Esophagus muscularis mucosa (tissue), 4 donors: ENCODE measurements at places on chromosomes 3 and 15. TPM values are rescaled to one million over a fixed set of nuclear protein-coding genes. Genes with fewer than 3 reads are reported as not detected.

PFKFB4 gene
- 1.8 TPM for total RNA-seq

PLCH1 gene
- 0.50 TPM for total RNA-seq

CNTN4 gene
- total RNA-seq, result 6.6 TPM

SERINC4 gene
- total RNA-seq, result not detected

CCDC13 gene
- total RNA-seq, result 5.3 TPM

DNA sequence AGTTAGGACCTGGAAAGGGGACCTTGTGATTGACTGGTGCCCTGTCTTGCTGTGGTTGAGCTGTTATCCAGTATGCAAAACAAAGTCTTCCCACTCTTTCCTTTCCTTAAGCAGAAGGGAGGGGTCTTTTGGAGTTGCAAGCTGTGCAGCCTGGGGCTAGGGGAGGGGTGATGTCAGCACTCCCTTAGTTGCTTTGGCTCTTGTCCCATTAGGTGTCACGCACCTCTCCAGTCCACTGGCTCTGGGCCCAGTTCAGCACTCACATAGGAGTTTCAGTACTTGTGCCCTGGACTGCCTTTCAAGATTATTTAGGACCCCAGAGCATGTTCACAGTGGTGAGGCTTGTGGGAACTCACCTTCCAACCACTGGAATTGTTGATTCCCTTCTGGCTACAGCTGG is 238.5 kb downstream of the DOCK3 start:
- H3K36me3 ChIP-seq, result no peaks in the 10 kb centered on the region
- DNase-seq, result no peak
- no peak overlapping the region for H3K4me3 ChIP-seq
- H3K4me1 ChIP-seq, result no peaks in the 10 kb centered on the region
- H3K27me3 ChIP-seq, result no peaks in the 10 kb centered on the region
- no peak overlapping the region for H3K27ac ChIP-seq

DNA sequence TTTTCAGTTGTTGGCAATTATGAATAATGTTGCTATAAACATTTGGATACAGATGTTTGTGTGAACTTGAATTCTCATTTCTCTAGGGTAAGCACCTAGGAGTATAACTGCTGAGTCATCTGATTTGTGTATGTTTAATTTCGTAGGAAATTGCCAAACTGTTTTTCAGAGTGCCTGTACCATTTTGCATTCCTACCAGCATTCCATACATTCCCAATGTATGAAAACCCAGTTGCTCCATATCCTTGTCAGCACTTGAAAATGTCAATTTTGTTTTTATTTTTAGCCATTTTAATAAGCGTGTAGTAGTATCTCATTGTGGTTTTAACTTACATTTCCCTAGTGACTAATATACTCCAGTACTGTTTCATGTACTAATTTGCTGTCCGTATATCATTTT is 98.5 kb upstream of the TSC22D2 start:
- no peak overlapping the region for H3K4me3 ChIP-seq
- H3K27ac ChIP-seq, result no peak overlapping the region
- no peak for DNase-seq

GRCh38 chr3:10504171-10505049 is 976 bp downstream of the ATP2B2 start:
- DNase-seq, result no peak
- peaks cover 13% of the 10 kb centered on the region for H3K27me3 ChIP-seq
- H3K36me3 ChIP-seq, result no peaks in the 10 kb centered on the region
- H3K27ac ChIP-seq, result no peak overlapping the region
- peak overlapping the region; percentile 50 for H3K4me3 ChIP-seq

DNA sequence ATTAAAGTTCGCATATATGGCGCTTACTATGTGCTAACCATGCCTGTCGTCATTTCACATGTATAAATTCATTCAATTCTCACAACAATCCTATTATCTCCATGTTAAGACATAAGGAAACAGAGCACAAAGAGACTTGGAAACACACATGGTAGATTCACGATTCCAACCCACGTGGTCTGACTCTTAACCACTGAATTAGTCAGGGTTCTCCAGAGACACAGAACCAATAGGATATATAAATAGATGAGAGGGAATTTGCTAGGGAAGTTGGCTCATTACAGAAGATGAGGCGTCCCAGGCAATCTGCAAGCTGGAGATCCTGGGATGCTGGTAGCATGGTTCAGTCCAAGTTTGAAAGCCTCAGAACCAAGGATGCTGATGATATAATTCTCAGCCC is 765.3 kb downstream of the TBL1XR1 start:
- H3K4me3 ChIP-seq, result no peak overlapping the region
- no peak overlapping the region for H3K27ac ChIP-seq
- no peak for DNase-seq
- H3K4me1 ChIP-seq, result no peaks in the 10 kb centered on the region
